ENCODE measurements at places on chromosomes 3 and 15.

GRCh38 chr3:179000659-179001058, 71.0 kb downstream of the ZMAT3 start:
- no peak for DNase-seq

DNA sequence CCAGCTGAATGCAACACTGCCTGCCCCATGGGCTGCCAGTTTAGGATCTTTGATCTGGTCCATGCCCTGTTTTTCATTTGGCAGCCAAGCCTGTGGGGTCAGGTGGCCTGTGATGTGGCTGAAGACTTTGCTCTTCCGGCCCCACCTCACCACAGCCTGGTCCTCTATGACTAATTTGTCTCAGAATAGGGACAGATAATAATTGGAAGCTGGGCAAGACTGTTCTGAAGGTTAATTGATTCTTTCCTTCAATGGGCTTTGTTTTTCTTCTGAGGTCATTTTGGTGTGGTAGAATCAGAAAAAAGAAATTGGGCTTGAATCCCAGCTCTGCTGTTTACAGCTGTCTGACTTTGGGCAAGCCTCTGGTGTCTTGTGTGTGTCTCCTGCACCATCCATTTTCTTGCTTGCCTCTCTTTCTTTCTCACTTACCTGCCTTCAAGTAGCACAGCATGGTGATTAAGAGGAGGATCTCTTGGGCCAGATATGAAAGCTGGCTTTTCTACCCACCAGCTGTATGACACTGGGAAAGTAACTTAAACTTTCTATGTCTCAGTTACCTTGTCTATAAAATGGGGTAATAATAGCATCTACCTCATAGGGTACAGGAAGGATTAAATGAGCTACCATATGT, 24.2 kb downstream of the ABHD2 start:
- no peak for DNase-seq

DNA sequence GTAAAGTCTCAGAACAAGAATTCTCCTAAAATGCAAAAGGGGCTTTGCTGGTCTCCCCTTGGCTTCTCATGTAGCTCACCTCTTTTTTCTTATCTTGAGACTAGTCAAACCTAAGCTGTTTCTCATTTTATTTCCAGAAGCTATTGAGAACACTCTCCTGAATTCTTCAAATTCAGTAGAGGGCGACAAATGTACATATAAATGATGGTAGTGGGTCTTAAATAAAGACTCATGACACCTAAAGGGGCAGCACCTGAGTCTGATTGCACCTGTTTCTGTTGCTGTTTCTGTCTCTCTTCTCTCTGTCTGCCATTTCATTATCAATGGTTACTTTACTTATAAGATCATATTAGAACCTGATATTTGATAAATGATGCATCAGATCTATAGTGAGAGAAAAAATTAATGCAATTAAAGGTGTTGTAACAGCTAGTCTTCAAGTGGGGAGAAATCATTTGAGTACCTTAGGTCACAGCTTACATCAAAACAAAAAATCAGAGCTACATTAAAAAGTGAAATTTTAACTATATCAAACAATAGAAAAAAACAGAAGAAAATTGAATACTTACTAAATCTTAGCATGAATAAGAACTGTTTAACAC, 7.0 kb downstream of the ADIPOQ start:
- DNase-seq, result no peak

DNA sequence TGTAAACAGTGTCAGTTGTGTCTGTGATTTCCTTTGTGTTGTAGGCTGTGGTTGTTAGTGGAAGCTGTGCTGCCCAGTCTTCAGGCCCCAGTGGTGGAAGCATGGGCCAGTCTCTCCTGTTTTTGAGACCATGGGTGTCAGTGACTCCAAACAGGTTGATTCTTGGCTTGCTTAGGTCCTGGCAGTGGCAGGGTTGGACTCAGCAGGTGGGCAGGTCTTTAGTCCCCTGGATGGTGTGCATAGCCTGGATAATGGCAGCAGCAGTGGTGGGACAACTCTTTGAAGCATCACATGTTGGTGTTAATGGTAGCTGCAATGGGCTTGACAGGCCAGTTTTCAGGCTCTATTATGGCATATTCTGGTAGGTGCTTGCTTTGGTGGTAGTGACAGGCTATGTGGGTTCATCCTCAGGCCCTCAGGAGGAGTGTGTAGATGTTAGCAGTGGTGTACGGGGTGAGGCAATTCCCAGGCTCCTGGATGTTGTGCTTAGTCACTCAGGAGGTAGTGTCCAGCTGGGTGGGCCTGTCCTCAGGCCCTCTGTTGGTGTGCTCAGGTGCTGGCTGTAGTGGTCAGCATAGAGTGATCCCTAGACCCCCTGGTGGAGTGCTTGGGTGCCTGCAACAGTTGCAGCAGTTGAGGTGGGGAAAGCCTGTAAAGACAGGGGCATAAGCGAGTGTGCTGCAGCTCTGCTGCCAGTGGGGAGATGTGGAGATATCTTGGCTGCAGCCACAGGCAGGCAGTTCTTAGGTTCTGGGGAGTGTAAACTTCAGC, 596.7 kb downstream of the PDCD6IP start:
- DNase-seq, result no peak

DNA sequence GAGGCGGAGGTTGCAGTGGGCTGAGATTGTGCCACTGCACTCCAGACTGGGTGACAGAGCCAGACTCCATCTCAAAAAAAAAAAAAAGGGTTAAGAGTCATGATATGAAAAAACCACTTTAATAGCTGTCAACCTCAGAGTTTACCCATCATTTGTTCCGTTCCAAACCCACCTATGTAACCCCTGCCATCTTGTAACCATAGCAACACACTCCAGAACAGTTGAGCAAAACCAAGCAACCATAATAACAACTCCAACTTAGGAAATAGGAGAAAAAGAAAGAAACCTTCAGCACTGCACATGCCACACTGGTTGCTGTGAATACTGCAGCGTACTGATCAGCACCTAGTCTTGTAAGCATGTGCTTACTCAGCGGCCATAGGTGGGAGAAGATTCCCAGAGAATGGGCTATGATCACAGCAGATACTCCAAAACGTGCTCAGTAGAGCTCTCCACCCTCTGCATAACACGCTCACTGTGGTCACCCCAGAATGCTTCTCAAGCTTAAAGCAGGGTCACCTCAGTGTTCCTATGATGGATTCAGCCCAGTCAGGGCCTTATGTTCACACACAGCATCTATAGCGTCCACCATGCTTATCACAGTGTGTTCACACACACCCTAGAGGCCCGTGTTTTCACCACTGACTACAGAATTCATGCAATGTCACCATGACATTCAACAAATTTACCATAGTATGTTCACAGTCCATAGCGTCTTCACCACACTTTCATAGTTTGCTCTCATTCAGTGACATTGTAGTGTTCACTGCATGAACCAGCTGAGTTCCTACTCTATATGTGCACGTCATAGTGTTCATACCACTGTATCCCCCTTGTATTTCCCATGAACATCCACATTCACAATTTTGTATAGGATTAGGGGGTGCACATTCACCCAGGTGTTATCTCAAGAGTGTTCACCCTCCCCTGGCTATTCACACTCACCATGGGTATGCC, 6.5 kb upstream of the CILP start:
- DNase-seq, result no peak

GRCh38 chr3:105999856-106000255, 131.0 kb upstream of the CBLB start:
- DNase-seq, result no peak

DNA sequence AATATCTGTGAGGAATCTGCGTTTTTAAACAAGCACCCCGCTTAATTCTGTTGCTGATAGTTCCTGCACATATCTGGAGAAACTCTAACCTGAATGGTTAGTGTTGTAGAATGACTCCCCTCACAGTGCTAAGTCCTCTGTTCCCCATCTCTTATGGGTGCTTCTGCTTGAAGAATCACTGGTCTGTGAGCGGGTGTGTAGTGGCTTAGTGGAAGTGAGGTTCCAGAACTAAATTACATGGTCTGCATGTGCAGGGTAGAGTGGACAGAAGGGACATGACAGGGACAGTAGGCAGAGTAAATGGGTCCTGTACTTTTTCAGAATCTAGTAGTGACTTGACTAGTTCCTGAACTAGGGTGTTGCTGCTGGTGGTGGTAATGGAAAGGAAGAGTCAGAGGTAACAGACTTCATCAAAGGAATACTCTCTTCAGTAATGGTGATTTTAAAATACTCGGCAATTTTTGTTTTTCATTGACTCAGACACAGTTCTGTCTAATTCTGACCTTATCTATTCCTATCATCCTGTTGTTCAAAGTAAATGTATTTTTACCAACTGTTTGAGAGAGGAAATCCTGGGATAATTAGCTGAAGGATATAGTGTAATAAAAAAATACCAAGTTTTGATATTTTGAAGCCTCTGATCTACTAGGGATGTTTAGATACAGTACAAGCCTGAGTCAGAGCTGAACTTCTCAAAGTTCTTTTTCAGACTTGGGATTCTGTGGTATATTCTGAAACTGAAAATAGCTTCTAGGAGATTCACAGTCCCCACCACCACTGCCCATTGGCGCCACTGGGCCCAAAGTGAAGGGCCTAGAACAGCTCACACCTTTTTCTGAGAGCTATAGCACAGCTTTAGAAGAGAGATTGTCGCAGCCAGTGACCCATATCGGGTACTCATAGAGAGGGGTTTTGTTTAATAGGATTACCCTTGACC, 55.5 kb downstream of the FNDC3B start:
- DNase-seq, result no peak

All from activated naive CD8-positive, alpha-beta T cell treated with anti-CD3 and anti-CD28 coated beads, Interleukin-2, amount 10 ng/mL, durations not matched to agents 7 days and 5 days (primary cell).